Stimulated activated naive CD4-positive, alpha-beta T cell (primary cell): ENCODE measurements at places on chromosomes 1 and 21.

GRCh38 chr1:227225715-227226346, 92.5 kb downstream of the CDC42BPA start:
- no peak for DNase-seq

DNA sequence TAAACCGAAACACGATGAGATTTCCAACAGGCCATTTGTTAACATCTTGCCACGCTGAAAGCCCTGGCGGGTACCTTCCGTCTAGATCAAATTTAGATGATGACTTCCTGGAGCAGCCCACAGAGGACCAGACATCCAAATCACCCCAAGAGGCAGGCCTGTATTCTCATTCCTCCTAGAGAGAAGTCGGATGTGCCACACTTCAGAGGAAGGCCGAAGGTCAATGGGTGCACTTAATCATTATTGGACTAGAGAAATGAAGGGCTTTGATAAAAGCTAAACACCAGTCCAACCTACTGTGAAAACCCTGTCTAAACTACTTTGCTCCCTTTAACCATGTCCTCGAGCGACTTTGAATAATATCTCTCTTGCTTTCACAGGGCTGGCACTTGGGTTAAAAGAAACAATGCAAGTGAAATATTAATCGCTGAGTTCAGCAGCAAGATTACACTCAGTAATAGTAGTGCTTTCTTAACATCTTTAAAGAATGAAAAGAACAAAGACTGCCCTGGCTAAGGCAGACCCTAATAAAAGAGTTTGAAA, 76.5 kb downstream of the BCAR3 start:
- DNase-seq = no peak

- no peak for DNase-seq
Observed at GRCh38 chr21:20642681-20643080, 355.5 kb upstream of the NCAM2 start.

DNA sequence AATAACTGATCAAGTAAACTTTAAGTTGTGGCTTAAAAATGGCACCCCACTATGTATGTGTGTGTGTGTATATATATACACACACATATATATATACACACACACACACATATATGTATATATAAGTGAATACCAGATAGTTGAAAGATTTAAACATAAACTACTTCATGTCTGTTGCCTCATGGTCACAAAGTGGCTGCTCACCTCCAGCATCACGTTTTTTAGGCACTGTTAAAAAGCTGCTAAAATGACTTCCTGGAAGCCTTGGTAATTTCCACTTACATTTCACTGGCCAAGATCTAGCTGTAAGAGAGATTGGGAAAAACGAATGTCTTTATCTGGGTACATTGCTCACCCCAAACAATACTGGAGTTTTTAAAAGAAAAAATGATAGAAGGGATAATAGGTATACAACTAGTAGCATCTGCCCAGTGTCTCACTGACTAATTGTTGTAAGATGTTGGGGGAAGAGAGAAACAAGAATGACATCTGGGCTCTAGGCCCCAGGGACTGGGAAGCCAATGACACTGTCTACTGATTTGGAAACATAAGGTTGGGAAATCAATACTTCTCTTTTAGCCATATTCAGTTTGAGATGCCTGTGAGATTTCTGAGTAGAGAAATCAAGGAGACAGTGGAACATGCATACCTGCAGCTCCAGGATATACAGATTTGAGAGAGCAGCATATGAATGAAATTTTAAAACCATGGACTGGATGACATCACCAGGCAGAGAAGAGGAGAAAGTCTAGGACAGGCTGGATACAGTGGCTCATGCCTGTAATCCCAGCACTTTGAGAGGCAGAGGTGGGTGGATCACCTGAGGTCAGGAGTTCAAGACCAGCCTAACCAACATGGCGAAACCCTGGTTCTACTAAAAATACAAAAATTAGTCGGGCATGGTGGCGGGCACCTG, 42.8 kb downstream of the CLDN14 start:
- DNase-seq = no peak

DNA sequence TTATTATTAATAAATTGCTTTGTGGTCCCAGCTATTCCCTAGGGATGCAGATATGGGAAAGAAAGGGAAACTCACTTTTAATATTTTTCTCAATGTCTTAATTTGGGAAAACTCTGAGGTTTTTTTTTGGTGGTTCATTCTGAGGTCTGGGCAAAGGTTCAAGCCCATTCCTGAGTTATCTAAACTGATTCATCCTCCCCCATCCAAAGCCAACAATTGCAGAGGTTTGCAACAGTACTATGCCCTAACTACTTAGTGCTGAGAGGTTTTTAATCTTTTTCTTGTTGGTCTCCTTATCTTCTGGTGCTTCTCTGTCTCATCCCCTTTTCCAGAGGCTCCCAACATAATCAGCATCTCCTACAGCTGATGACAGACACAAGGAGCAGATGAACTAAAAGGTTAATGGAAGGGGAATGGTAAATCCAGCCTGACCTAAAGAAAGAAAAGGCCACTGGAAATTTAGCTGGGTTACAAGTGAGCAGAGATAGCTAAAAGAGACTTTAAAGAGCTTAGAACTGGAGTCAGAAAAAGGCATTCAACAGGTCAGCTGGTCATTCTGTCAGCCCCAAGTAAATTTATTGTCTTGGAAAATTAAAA, 390.4 kb downstream of the TGFB2 start:
- DNase-seq = no peak

- DNase-seq = no peak
Observed at GRCh38 chr1:33335020-33335419, 14.1 kb upstream of the A3GALT2 start.

DNA sequence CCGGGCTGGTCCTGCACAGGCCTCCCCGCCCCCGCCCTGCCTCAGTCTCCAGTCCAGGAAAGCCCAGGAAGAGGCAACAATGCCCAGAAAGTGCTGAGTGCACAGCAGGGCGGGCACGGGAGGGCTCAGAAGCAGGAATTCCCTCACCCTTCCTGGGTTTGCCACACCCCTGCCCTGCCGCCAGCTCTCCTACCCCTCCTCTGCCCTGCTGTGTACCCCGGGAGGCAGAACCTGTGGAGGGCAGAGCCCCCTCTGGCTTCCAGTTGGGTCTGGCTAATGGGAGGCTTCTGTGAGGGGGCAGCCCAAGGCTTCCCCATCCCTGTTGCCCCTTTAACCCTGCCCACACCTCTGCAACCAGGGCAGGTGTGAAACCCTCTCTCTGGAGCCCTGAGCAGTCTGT, 47.5 kb upstream of the CSF3R start:
- DNase-seq = no peak

DNA sequence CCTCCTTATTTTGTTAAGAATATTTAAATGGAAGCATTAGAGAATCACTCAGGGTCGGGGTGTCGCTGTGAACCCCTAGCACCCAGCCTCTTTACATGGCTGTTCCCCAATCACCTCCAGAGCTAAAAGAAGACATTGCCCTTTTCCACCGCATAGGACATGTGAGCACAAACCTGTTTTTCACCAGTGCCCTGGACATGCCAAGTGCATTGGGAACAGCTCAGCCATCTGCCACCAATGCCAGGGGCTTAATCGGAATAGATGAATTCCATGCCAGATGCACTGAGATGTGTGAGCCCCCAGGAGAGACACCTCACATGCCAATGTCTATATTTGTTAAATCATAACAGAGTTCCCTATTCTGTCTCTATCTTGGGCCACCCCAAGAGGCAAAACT, 33.3 kb downstream of the EIF2D start:
- DNase-seq = no peak

DNA sequence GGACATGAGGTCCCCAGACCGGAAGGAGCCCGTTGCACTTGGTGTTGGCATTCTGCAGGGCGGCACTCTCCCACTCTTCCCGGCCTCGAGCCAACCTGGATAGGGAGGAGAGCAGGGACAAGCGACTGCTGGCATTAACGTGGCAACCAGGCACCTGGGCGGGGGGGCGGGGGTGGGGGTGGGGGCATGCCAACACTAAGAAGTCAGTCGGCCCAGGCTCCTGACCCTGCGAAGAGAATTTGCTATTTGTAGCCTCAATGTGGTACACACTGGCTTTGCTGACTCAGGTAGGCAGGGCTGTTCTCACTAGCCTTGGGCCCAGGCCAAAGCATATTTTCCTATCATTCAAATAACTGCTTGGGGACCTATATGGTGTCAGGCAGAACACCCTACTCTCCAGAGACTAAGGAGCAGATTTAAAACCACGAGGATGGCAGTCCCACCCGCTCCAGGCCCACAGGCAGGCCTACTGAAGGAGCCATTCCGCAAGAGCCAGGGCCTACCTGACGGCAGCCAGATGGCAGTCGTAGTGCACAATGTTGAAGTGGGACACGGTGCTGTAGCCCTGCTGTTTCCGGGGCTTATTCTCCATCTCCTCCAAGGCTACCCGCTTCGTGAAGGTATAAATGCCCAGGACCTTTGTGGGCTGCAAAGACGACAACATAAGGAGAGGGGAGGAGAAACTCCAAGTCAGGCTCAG, 123.7 kb downstream of the UBR4 start:
- no peak for DNase-seq

GRCh38 chr1:158329733-158330132, 1.6 kb downstream of the CD1B start:
- DNase-seq = no peak

GRCh38 chr1:5724847-5725246, 267.4 kb downstream of the NPHP4 start:
- no peak for DNase-seq

GRCh38 chr1:147618771-147619170, 51.6 kb downstream of the ACP6 start:
- no peak for DNase-seq

DNA sequence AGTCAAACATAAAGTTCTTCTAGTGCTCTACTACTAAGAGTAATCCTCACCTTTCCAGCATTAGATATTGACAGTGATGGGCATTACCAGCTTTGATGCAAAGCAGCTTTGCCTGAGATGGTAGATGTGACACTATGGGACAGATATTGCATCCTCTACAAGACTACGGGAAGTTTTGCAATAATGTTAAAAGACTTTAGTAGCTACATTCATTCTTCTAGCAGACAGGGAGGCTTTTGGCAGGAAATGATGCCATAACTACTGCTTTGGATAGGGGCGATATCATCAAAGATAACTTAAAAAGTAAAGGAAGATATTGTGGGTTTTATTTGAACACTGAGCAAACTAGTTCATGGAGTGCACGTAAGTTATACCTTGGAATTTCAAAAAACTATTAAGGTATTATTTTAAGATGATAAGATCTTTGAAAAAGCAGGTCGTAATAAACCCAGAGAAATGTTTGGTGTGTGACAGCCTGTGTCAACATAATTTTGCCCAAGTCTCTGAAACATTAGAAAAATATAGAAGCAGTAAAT, 368.3 kb upstream of the TMPRSS15 start:
- no peak for DNase-seq

GRCh38 chr1:241962153-241962552, 4.6 kb downstream of the BECN2 start:
- no peak for DNase-seq
